Muscle of arm (tissue), 14 donors: ENCODE measurements at places on chromosomes 3 and 15. TPM values are rescaled to one million over a fixed set of nuclear protein-coding genes. Genes with fewer than 3 reads are reported as not detected.

DNA sequence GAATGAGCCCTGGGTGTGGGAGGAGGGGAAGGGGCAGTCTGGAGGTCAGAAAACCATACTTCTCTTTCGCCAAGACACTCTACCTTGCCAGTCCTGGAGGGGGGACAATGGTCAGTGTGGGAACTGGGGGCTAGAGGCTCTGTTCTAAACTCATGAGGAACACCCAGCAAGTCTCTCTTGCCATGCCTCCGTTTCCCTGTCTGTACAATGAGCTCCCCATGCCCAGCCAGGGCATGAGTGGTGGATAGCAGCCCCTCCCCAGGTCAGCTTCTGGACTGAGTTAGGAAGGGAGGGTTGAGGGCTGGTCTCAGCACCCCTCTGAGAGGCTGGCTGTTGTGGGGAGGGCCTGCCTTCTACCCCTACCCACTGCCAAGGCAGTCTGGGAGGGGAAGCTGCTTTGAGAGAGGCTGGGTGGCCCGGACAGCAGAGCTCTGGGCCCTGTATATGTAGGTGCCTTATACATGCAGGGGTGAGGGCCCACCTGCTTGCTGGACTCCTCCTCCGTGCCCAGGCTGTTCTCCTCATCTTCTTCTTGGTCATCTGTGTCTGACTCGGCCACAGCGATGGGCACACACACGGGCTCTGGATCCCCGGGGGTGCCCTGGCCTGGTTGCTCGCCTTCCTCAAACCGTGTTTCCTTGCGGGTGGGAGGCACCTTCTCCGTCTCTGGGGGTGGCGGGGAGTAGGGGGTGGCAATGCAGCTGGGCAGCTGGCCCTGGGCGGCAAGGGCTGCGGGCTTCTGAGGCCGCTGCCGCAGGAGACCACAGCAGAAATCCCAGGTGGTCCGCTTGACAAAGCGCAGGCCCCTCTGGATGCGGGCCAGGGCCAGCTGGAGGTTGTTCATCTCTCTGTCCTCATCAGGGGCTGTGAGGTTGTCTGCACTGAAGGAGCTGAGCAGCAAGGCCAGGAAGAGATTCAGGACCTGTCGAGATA, 68.8 kb downstream of the SCN5A start:
- DNase-seq, result no peak

GRCh38 chr3:196563721-196564225, 4.6 kb downstream of the WDR53 start:
- DNase-seq, result no peak

ABHD2 gene
- polyA plus RNA-seq, result 22.3 TPM

DNA sequence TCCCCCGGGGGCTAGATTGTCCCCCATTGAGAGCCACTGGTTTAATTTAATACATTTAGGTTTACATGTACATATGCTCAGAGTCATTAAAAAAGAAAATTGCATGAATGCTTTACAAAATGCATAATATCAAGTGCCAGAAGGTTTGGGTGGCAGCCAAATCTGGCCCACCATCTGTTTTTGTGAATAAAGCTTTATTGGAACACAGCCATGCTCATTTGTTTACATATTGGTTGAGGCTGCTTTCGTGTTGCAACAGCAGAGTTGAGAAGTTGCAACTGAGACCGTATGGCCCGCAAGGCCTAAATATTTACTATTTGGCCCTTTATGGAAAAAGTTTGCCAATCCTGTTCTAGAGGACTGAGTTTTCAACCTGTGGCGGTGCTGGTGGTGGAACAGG, 32.1 kb upstream of the RGMA start:
- no peak for DNase-seq

- DNase-seq, result peak; percentile 48
Observed at GRCh38 chr3:54691289-54691771, 236.5 kb downstream of the LRTM1 start.

C3orf70 gene
- polyA plus RNA-seq, result 5.3 TPM

DNA sequence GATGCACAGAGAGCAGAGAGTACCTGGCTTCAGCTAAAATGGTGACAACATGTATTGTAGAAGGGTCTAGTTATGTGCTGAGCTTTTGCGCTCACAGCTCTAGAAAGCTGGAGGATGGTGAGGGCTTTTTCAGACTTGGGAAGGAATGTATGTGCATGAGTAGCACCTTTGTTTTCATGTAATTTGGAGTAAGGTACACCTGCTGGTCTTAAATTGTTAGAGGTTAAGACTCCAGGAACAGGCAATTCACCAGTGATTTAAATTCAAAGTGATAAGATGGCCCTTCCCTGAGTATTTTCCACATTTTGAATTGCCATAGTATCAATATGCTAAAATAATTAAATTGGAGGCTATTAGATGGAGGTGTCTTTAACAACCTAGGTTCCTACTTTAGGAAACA, 436.4 kb upstream of the GOLIM4 start:
- no peak for DNase-seq

DNA sequence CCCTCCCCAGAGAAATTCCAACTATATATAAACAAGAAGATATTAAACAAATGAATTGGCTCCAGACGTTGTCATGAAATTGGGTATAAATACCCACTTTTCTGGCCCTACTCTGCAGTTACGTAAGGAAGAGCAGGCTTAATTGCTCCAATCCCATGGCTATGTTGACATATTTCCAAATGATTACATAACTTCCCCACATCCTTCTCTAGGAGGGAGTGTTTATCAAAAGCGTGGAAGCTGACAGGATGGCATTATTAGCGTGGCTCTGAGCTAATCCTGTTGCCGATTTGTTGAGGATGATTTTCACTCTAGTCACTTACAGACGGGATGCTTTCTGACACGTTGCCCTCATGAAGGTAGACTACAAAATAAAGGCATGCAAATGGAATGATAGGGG, 347.5 kb upstream of the TMCO5A start:
- DNase-seq, result no peak

DNA sequence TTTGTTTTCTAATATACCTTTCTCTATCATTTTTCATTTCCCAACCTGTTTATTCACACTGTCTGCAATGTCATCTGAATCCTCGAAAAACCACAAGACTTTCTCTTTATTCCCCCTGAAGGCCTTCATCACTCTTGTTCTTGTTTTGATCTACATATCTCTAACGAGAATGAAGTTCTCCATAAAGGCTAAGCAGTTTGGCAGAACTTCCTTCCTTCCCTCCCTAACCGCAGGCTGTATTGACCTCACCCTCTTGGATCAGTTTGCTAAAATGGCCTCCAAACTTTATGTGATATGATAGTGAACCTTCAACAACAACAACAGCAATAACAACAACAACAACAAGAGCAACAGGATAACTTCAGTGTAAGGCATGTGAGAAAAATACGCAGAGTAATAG, 392.8 kb downstream of the TIGIT start:
- DNase-seq, result peak; percentile 34

DNA sequence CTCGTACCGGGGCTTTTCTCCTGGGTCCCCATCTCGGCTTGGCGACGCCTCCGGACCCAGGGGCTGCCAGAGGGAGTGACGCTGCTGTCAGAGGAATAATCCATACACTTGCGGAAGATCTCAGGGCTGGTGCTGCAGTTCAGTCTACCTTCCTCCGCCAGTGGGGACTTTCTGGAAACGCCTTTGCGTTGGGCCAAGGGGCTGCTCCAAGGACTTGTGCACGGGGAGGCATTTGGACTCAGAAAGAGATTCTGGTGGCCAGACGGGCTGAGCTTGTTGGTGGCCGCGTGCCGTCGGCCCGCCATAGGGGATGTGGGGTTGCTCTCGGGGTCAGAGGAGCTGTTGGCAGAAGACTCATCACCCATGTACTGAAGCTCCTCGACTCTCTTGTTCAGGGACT, 21.8 kb downstream of the LARP6 start:
- DNase-seq, result no peak

DNA sequence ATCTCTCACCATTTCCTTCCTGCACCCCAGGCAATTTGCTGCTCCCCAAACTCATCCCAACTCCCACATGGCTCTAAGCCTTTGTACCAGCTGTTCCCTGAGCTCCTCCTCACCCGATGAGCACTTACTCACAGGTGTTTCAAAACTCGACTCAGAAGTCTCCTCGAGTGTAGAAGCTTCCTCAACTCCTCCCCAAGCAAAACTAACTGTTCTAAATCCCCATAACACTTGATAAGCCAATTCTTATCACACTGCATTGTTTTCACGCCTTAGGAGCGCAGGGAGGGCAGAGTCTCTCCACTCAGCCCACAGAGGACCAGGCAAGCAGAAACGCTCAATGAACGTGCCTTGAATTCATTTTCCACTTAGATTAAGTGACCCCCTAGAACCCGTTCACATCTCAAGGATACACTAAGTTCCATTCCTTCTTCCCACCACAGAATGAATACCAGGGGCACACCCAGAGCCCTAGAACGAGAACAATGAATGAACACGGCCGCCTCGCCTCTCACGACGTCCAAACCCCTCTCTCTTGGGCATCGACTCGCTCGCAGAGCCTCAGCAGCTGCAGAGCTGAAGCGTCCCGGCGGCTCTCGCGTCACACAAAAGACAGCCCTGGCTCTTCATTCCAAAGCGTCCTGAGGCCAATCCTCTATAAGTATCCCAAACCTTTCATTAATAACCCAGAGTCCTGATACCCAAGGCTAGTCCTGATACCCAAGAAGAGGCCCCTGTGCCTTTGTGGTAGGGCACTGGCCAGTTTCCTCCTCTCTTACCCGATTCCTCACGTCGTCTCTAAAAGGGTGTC, 1.1 kb downstream of the RAF1 start:
- DNase-seq, result peak; percentile 64

GRCh38 chr3:52093756-52094545, 37.6 kb upstream of the DUSP7 start:
- no peak for DNase-seq

GRCh38 chr3:193714523-193715137, 121.6 kb downstream of the OPA1 start:
- DNase-seq, result no peak

DNA sequence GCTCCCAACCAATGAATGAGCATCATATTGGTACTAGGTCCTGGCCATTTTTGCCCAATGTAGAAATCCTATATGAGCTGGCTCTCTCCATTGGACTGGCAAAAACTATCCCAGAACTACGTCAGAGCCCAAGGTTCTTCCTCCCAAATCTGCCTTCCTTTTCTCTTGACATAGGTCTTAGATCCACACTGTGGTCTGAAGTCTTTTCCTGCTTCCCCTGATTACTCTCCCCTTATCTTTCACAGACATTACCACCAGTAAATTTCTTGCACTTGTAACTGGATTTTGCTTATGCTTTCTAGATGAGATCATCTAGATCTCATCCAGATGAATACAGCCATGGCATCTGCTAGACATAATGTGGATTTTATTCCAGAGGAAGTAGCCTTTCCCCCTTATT, 141.2 kb upstream of the GADL1 start:
- DNase-seq, result no peak

GRCh38 chr3:18237251-18238005, 187.7 kb downstream of the SATB1 start:
- no peak for DNase-seq

- DNase-seq, result no peak
Observed at GRCh38 chr15:86634992-86635638, 555.4 kb downstream of the AGBL1 start.

DNA sequence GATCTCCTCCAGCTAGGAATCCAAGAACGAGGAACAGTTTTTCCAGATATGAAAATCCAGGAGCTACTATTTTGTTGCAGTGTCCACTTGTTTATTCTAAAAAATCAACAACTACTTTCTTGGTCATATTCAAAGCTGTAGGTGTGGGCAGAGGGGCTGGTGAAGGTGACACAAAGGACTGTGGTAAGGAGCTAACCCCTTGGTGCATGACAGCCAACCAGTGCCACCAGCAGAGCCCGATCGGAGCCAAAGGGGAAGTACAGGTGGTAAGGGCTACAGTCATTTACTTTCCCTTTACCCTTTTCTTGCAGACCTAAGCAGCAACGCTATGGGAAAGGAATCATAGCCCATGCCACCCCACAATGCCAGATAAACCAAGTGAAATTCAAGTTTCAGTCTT, 30.7 kb downstream of the PLA1A start:
- no peak for DNase-seq

DNA sequence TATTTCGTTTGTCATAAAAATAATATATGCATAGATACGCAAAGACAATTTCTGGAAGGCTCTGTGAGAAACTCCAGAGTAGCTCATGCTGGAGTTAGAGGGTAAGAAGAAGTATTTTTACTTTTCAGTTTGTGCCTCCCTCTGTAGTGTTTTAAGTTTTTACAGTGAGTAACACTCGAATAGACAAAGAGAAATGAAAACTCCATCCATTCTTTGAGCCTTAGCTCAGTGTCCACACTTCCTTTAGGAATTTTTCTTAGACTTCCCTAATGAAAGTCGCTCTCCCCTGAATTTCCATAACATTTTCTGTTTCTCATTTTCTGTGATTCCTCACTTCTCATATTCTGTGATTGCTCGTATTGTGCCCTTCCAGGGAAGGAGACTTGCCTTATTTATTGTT, 2.1 kb downstream of the BLOC1S6 start:
- DNase-seq, result no peak

DNA sequence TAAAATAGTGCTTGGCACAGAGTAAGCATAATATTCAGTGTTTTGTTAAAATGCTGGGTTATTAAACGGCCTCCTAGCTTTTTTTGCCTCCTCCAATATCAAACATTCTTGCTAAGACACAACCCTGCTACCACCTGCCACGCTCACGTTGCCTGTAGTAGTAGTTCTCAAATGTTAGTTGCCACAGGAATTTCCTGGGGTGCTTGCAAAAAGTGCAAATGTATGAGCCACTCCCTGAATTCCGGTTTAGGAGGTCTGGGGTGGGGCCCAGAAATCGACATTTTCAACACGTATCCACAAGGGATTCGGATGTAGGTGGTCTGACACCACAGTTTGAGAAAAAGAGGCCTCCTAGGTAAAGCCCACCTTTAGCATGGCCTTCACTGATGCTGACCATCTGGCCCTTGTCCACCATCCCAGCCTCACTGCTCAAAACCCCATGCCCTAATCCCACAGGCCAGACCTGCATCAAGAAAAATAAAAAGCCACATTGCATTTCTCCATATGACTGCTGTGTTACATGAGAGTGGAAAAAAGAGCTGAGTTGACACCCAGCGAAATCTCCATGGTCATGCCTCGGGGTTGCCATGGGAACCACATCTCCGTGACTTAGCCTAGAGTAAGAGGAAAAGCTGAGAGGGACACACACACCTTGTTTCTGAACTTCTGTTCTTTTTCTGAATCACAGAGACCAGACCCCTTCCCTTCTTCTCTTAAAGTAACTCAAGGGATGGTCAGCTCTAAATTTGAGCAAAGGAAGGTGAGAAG, 116.4 kb upstream of the HES1 start:
- DNase-seq, result no peak

CFAP161 gene
- 0.88 TPM for polyA plus RNA-seq

GRCh38 chr3:41893977-41894376, 67.9 kb downstream of the ULK4 start:
- peak; percentile 38 for DNase-seq

GRCh38 chr3:186110975-186111974, 2.4 kb upstream of the ETV5 start:
- DNase-seq, result no peak

GRCh38 chr3:155504682-155505081, 211.2 kb upstream of the STRIT1 start:
- no peak for DNase-seq

DNAH1 gene
- polyA plus RNA-seq, result 4.3 TPM

GRCh38 chr3:194985031-194985578, 285.9 kb downstream of the XXYLT1 start:
- DNase-seq, result peak; percentile 48
